HT1080 (cell line): ENCODE measurements at places on chromosomes 2 and 18. TPM values are rescaled to one million over a fixed set of nuclear protein-coding genes. Genes with fewer than 3 reads are reported as not detected.

Gene MYL1
- 0.30 TPM in 1 of 2 replicates, not detected in the other for total RNA-seq

Gene RGPD4
- total RNA-seq = not detected in 2 replicates

Gene ACMSD
- total RNA-seq = not detected in 2 replicates

Gene ATOH8
- 2.1 and 3.8 TPM in 2 replicates for total RNA-seq

Gene PRSS56
- total RNA-seq = not detected in 2 replicates

Gene ZSWIM2
- total RNA-seq = not detected in 2 replicates

Gene TCF23
- not detected in 2 replicates for total RNA-seq

Gene GKN1
- total RNA-seq = not detected in 2 replicates

Gene KANSL1L
- total RNA-seq = 5.6 and 6.4 TPM in 2 replicates

Gene IFIH1
- total RNA-seq = 2.4 and 3.3 TPM in 2 replicates

Gene COL3A1
- total RNA-seq = not detected in 2 replicates

Gene TCF4
- 11.5 and 14.7 TPM in 2 replicates for total RNA-seq

Gene SMYD5
- 42.1 and 44.0 TPM in 2 replicates for total RNA-seq

Gene IL1F10
- not detected in 2 replicates for total RNA-seq

Gene ABCB11
- total RNA-seq = under 0.01 TPM in 1 of 2 replicates, not detected in the other

Gene SLC1A4
- total RNA-seq = 8.3 and 10.1 TPM in 2 replicates

Gene RTKN
- total RNA-seq = 15.8 and 21.1 TPM in 2 replicates

Gene IL36RN
- not detected in 2 replicates for total RNA-seq

Gene TEKT4
- not detected in 2 replicates for total RNA-seq

Gene ZNF892
- 0.32 and 1.5 TPM in 2 replicates for total RNA-seq

Gene GPR35
- 0.05 TPM in 1 of 2 replicates, not detected in the other for total RNA-seq

Gene CASP10
- 1.5 and 2.0 TPM in 2 replicates for total RNA-seq

Gene GNLY
- not detected in 2 replicates for total RNA-seq

Gene UGT1A10
- not detected in 2 replicates for total RNA-seq

Gene UGT1A3
- total RNA-seq = not detected in 2 replicates

Gene PELI1
- 3.6 and 4.5 TPM in 2 replicates for total RNA-seq

Gene CAPN14
- total RNA-seq = 0.03 and 0.24 TPM in 2 replicates

Gene PARD3B
- total RNA-seq = 0.73 and 2.2 TPM in 2 replicates

Gene SPAG16
- total RNA-seq = 11.8 and 15.4 TPM in 2 replicates

Gene IKZF2
- 1.6 and 2.9 TPM in 2 replicates for total RNA-seq

Gene NFATC1
- 0.10 TPM in 1 of 2 replicates, not detected in the other for total RNA-seq

Gene HOXD8
- total RNA-seq = 8.9 and 9.5 TPM in 2 replicates

Gene SNRPD1
- total RNA-seq = 168 and 175 TPM in 2 replicates

Gene AGFG1
- total RNA-seq = 72.4 and 106 TPM in 2 replicates

Gene BMP10
- total RNA-seq = not detected in 2 replicates

Gene CXCR4
- total RNA-seq = not detected in 2 replicates

Gene RASGRP3
- 0.84 and 2.1 TPM in 2 replicates for total RNA-seq

Gene MROH2A
- total RNA-seq = not detected in 2 replicates

Gene CD207
- total RNA-seq = not detected in 2 replicates

Gene SCN1A
- 0.02 TPM in 1 of 2 replicates, not detected in the other for total RNA-seq

Gene DNAH7
- under 0.01 and 0.06 TPM in 2 replicates for total RNA-seq

Gene PHOSPHO2
- total RNA-seq = 1.9 and 5.8 TPM in 2 replicates

Gene GALNT5
- total RNA-seq = not detected in 2 replicates

Gene HOXD9
- total RNA-seq = 0.53 and 1.7 TPM in 2 replicates

Gene IL1A
- total RNA-seq = 0.85 and 1.1 TPM in 2 replicates

Gene BBS5
- 1.9 and 2.0 TPM in 2 replicates for total RNA-seq

Gene RAPH1
- total RNA-seq = 7.7 and 22.8 TPM in 2 replicates

Gene MYOM1
- not detected in 2 replicates for total RNA-seq

Gene CD226
- 0.03 and 0.17 TPM in 2 replicates for total RNA-seq

Gene MAL
- not detected in 2 replicates for total RNA-seq

Gene C1QL2
- total RNA-seq = 0.03 TPM in 1 of 2 replicates, not detected in the other

Gene CCDC93
- 17.4 and 17.9 TPM in 2 replicates for total RNA-seq

Gene FEV
- not detected in 2 replicates for total RNA-seq

Gene MARS2
- total RNA-seq = 9.2 and 13.1 TPM in 2 replicates

Gene BCL11A
- 9.8 and 15.6 TPM in 2 replicates for total RNA-seq

Gene AMER3
- not detected in 2 replicates for total RNA-seq

Gene SRD5A2
- not detected in 2 replicates for total RNA-seq
